ENCODE measurements at places on chromosomes 12 and 14.
A peak's percentile ranks its signal among the peaks of the same experiment; 100 is the strongest.

- DNase-seq: no peak
Observed at GRCh38 chr14:53925201-53925766, 31.3 kb downstream of the BMP4 start.

DNA sequence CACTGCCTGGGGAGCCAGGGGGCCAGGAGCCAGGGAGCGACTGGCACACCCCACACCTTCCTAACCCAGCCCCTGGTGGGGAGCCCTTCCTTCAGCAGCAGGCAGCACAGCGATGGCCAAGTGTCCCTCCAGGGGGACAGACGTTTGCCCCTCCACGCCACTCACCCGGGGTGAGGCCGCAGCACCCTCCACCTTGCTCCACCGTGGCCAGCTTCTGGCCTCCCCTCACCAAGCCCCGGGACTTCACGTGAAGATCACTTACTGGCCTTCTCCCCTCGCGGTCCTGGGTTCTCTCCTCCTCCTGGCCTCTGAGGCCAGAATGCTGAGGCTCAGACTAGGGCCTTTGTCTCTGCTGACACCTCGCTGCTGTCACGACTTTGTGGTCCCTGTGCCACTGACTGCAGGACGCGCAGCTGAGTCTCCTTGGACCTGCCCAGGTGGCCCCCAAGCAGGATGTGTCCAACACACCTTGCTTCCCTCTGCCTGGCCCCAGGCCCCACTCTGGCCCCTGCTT is 3.5 kb upstream of the ASPG start:
- peak; percentile 52 for DNase-seq

GRCh38 chr12:121005346-121005815 is 10.9 kb downstream of the C12orf43 start:
- DNase-seq: peak; percentile 78

DNA sequence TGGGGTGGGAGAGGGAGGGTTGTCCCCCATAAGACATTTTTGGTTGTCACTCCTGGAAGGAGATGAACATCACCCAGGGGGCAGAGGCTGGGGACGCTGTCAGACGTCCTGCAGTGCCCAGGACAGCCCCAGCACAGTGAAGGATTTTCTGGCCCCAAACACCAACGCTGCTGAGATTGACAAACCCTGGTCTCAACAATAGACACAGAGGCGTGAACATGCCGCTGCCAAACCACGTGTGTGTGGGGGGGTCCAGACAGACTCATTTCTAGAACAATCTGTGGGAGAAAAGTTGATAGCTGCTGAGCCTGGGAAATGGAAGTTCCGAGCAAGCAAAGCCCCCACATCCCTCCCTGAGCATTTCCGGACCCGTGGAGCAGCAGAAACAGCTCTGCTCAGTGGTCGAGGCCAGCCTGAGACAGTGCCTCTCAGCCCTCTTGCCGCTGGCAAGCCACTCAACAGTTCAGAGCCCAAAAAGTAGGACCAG is 43.8 kb upstream of the CLMN start:
- DNase-seq: no peak

DNA sequence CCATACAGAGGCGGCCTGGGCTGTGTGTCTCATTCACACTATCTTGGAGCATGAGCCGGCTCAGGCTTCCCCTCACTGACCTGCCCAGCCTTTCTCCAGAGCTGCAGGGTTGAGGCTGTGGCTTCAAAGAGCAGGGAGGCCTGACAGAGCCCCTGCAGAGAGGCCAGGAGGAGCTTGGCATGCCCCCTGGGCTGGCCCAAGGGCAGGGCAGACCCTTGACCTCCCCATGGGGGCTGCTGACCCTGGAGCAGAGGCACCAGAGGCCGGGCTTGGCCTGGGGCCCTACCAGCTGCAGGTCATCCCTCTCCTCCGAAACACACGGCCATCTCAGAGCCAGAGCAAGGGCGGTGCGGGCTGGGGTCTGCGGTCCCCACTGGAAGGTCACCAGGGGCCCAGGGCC is 46.6 kb upstream of the FZD10 start:
- DNase-seq: no peak

- DNase-seq: no peak
Observed at GRCh38 chr12:20274008-20274407, 94.3 kb upstream of the PDE3A start.

DNA sequence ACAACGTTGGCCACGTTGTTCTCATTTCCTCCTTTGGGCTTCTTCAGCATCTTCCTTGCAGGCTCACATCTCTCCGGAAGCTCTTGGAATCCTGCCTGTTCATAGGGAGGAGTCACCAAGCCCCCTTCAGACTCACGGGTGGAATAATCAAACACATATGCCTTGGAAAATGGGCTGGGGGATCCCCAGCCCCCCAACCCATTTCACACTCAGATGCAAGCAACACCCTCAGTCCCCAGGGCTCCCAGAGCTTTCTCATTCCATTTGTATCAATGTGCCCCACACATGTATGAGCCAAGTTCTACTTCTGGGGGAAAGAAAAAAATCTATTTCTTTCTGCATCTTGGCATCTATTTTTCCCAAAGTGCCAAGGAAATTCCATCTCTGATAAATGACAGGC is 33.1 kb downstream of the WSCD2 start:
- no peak for DNase-seq

DNA sequence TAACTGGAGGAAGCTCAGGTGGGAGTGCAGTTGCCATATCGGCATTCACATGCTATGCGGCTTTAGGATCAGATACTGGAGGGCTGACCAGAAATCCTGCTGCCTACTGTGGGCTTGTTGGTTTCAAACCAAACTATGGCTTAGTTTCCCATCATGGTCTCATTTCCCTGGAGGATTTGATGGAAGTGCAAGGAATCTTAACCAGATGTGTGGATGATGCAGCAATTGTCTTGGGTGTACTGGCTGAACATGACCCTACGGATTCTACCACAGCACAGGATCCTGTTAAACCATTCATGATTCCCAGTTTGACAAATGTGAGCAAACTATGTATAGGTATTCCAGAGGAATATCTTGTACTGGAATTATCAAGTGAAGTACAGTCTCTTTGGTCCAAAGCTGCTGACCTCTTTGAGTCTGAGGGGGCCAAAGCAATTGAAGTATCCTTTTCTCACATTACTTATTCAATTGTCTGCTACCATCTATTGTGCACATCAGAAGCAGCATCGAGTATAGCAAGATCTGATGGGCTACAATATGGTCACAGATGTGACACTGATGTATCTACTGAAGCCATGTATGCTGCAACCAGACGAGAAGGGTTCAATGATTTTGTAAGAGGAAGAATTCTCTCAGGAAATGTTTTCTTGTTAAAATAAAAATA is 42.9 kb downstream of the RALGAPA1 start:
- DNase-seq: no peak

- DNase-seq: no peak
Observed at GRCh38 chr12:65996146-65996545, 134.4 kb downstream of the LLPH start.

GRCh38 chr14:92844204-92844603 is 50.1 kb downstream of the GOLGA5 start:
- DNase-seq: no peak

DNA sequence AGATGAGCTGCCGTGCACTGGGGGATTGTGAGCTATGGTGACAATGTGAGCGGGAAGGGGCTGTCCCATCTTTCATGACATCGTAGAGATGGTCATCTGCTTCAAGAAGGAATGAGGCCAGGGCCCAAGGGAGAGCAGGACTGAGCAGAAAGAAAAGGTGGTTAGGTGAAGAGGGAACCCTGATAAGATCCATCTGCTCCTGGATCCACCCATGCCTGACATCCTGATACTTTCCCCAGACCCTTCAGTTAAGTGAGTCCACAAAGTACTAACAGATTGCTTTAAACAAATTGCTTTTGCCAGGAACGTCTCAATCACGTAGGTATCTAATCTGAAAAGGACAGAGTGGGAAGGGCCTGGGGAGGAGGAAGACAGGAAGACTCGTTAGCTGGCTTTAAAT is 25.4 kb upstream of the DLK1 start:
- no peak for DNase-seq

GRCh38 chr12:76802060-76802459 is 38.1 kb downstream of the ZDHHC17 start:
- DNase-seq: no peak

- no peak for DNase-seq
Observed at GRCh38 chr14:30848449-30849240, 25.7 kb upstream of the COCH start.

DNA sequence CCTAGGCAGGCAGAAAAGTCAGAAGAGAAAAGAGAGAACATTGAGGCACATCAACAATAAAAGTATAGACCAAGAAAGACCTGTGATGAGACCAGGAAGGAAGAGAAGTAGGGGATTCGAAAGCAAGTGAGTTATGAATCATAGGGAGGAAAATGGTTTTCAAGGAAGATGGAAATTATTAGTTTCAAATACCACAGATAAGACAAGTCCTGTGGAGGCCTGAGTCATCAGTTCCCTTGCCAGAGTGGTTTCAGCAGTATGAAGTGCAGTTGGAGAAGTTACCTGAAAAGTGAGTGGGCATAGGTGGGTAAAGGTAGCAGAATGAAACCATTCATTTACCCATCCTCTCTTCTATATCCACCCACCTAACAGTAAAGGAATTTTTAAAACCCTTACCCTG is 25.2 kb upstream of the TSPAN8 start:
- no peak for DNase-seq

- DNase-seq: no peak
Observed at GRCh38 chr12:57025196-57025595, 8.9 kb upstream of the TAC3 start.

- DNase-seq: no peak
Observed at GRCh38 chr14:94122438-94122837, 7.0 kb downstream of the IFI27L2 start.

GRCh38 chr14:23487216-23487615 is 17.7 kb downstream of the NGDN start:
- DNase-seq: no peak

DNA sequence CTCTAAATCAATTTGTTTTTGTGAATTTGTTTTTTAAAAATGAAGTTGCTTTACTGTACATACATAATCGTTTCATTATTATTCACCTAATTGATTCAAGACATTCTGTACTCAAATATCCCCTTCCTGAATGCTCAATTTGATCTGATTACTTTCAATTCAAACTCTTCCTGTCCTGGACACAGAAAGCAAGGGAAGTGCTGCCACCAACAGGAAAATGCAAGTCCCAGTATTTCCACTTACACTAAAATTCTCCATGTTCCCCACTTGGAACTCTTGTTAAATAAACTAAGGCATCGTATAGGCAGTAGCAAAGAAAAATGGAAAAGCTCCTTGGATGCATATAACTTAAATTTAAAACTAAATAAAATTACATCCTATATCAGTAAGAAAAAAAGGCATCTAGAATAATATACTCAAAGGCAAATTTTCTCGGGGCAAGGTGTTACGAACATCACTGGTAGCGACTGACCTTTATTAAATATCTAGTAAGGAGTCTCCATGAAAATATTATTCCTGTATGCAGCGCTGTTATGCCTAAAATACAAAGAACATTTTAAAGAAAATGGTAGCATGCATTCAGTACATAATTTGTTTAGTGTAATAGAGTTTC is 72.0 kb upstream of the DBX2 start:
- no peak for DNase-seq

- DNase-seq: no peak
Observed at GRCh38 chr12:127480775-127481314, 786.1 kb upstream of the TMEM132C start.

- no peak for DNase-seq
Observed at GRCh38 chr12:102417055-102417454, 63.3 kb downstream of the IGF1 start.

DNA sequence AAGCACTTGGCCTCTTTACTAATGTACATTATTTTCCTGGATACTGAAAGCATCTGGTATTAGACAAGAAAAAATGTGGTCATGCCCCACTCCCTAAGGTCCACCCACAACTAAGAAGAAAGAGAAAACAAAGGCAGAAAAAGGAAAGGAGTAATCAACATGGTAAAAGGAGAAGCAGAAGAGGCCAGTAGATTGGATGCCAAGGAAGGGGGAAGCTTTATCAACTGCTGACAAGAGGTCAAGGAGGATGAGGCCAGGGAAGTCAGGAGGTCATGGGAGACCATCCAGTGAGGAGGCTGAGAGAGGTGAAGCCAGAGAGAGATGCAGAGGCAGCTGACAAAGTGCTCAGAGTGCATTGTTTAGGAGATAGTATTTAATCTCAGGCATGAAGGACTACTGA is 383.5 kb downstream of the ZFP36L1 start:
- no peak for DNase-seq

GRCh38 chr12:852864-853263 is 96.6 kb downstream of the RAD52 start:
- DNase-seq: no peak

GRCh38 chr12:66304296-66304900 is 2.1 kb downstream of the HELB start:
- no peak for DNase-seq

DNA sequence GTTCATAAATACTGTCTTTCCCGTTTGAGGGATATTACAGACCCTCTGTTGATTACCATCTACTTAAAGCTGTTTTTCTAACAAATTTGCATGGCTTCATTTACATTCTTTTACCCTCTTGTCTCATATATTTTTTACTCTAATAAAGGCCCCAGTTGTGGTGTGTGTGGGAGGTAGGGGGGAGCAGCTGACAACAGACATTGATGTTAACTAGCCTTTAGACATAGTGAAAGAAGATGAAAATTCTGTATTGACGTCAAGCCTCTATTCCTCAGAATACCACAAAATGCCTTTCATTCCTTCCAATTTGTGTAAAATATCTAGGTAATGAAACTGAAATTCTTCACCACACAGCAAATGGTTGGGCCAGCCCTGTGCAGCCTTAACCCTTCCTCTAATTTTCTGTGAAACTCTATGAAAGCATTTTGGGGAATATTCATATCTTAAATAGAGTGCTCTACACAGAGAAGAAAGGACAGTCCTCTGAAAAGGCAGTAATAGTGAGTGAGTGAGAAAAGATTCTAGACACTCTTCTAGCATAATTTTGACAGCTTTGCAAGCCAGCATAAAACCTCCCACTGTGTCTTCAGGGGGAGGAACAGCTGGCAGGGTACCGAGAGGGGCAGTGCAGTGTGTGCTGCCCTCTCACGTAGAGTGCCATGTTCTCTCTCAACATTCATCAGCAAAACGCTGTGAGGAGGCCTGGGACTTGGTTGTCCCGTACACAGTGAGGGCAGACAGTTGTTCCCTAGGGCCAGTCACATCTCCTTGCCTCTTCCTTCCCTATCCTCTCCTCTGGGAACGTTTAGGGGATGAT is 20.1 kb upstream of the CERS5 start:
- no peak for DNase-seq

GRCh38 chr14:93824518-93825234 is 36.4 kb upstream of the PRIMA1 start:
- no peak for DNase-seq

DNA sequence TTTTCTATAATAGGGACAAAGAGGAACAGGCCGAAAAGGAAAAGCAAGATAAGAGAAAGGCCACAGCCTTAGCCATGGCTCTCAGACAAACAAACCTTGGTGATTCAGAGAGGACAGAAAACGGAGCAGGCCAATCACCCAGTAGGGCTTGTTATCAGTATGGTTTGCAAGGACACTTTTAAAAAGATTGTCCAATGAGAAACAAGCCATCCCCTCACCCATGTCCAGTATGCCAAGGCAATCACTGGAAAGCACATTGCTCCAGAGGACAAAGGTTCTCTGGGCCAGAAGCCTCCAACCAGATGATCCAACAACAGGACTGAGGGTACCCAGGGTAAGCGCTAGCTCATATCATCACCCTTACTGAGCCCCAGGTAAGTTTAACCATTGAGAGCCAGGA is 243.8 kb upstream of the BTG1 start:
- no peak for DNase-seq

- no peak for DNase-seq
Observed at GRCh38 chr12:11158885-11159444, 12.0 kb upstream of the SMIM10L1 start.

- no peak for DNase-seq
Observed at GRCh38 chr12:116614194-116614915, 55.2 kb downstream of the MAP1LC3B2 start.

GRCh38 chr14:48690349-48690748 is 895.8 kb downstream of the RPS29 start:
- no peak for DNase-seq

Measured in mucosa of descending colon (tissue), 3 donors.